Activated effector memory CD4-positive, alpha-beta T cell treated with Interleukin-2 at 50 U/mL for 16 hours (primary cell): ENCODE measurements at places on chromosomes 13 and 19.

DNA sequence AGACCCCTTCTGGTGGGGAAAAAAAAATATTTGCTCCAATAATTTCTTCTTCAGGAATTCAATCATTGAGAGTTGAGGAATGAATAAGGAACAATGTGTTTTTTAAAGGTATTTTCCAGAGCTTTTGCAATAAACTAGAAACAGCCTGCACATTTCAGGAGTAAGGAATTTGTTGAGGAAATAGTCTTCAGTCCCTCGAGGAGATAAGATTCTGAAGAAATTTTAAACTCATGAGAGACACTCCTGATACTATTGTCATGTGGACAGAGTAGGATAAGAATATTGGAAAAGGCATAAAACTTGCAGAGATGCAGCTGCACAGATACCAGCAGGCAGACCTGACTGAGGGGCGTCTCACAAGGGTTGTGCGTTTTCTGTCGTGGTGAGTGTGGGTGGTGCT, 36.6 kb downstream of the COMP start:
- DNase-seq = no peak

GRCh38 chr13:82248762-82249161, 1633.5 kb downstream of the SLITRK1 start:
- DNase-seq = no peak

DNA sequence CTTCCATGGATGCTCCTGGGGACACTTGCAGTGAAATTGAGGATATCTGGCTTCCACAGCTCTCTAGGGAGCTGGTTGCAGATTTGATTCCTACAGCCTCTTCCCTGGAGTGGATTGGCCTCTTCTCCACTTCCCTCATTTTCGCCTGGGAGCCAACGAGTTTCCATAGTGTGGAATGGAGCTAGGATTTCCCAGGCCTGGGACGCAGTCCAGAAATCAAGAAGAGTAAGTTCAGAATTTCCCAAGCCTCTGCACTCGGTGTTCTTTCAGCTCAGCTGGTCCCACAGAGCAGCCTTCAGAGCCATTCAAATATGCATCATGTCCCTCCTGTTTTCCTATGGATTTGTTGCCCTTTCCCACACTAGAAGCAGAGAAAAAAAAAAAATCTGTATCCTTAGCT, 68.2 kb downstream of the RAP2A start:
- DNase-seq = no peak

- no peak for DNase-seq
These were observed 15.5 kb downstream of the BTBD2 start for GRCh38 chr19:1999856-2000515.

DNA sequence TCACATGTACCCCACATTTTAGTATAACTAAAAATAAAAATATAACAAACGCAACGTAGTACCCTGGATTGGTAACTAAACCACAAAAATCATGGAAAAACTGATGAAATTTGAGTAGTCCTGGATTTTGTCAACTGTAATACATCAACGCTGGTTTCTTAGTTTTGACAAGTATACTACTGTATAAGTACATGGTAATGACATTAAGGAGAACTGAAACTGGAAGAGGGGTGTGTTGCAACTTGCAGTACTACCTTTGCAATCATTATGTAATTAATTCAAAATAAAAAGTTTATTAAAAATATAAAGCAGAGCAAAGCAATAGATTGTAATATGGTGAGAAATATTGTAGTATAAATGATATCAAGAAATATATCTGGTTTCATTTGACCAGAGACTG, 1158.0 kb upstream of the SPRY2 start:
- no peak for DNase-seq

- no peak for DNase-seq
These were observed 5.3 kb downstream of the MLNR start for GRCh38 chr13:49225223-49226042.
